ENCODE measurements at places on chromosomes 7 and 10.

GRCh38 chr7:143850682-143851081, 51.3 kb downstream of the TCAF1 start:
- DNase-seq, result no peak

GRCh38 chr7:30971840-30972563, 8.2 kb downstream of the GHRHR start:
- DNase-seq, result no peak

DNA sequence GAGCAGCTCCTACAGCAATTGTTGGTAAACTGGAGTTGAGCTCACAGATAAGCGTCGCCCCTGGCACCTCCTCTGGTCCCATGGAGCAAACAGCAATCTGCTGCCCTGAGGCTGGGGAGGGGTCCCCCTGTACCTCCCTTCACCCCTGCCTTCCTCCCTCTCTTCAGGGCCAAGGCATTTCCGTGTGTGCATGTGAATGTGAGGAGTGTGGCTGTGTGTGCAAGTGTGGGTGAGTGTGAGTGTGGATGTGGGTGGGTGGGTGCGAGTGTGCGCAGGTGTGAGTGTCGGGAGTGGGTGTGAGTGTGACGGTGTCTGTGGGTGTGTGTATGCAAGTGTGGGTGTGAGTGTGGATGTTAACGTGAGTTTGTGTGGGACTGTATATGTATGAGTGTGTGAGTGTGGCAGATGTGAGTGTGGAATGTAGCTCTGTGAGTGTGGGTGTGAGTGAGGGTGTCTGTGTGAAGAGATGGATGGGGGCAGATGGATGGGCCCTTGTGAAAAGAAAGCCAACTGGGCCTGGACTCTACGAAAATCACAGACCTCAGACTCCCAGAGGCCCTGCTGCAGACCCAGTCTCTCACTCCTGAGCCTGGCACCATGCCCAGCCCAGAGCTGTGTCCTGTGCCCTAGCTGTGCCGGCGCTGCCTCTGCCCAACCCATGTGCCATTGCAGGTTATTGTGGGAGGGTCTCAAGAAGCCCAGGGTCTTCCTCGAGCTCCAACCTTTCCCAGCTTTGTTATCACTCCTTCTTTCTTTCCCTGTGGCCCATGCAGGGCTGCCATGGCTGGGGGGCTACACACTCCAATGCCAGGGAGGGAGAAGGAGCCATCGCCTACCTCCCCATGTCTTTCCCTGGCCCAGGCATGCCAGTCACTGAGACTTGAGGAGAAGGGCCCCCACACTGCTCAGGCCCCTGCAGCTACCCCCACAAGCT, 73.9 kb downstream of the GRID1 start:
- peak; percentile 4 for DNase-seq

- no peak for DNase-seq
These were observed 178.0 kb downstream of the AMPH start for GRCh38 chr7:38453168-38453567.

DNA sequence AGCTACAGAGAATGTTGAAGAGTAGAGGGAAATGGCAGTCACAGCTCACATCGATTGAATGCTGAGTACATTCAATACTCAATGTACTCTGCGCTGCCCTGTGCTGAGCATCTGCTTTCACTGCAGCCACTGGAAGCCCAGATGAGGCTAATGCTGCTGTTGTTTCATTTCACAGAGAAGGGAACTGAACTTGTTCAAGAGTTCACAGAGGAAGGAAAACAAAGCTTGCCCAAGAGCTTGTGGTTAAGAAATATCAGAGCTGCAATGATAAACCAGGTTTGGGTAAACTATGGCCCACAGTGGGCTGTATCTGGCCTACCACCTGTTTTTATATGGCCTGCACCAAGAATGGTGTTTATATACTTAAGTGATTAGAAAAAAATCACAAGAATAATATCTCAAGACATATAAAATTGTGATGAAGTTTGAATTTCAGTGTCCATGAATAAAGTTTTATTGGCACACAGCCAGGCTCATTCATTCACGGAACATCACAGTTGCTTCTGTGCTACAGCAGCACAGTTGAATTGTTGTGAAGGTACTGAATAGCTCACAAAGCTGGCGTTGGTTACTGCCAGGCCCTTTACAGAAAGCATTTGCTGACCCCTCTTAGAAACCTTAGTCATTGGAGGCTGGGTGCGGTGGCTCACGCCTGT, 64.1 kb downstream of the CFAP58 start:
- DNase-seq, result no peak

DNA sequence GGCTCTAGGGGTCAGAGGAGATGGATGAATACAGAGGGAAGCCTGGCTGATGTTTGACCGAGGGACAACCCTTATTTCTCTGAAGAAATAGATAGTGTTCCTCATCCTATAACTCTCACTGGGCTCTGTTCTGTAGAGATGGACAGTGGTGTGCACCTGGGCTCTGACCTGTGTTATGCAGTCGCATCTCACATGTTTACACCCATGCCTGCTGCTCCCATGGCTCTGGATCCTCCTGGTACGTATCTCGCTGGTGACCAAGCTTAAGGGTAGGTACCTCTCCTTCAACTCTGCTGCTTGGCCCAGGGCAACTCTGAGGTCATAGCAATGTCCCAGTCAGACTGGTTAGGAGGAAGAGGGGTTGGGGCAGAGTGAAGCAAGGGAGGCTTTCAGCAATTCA, 42.8 kb downstream of the ADRA2A start:
- peak; percentile 2 for DNase-seq

GRCh38 chr10:20406281-20407104, 490.6 kb downstream of the NEBL start:
- no peak for DNase-seq

DNA sequence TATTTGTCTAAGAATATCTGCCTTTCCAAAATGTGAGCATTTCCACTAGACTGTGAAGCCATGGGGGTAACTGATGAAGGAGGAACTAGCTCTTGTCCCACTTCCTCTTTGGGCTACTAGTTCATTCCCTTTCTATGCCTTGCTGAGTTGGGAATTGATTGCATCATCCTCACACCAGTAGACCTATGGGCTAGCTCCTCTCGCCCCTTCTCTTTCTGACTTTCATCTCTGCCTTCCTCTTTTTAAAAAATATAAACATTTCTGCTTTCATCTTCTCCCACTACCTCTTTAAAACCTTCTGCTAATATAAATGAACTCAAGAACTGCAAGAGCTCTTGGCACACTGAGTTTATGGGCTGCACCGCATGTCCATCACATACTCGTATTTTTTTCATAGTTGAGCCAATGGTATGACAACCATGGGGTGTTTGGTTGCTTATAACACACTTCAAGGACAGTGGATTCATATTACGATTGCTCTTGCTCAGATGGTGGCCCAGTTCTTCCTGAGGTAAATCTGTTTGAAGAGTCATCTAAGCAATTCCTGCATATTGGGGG, 182.0 kb downstream of the REEP3 start:
- DNase-seq, result no peak
